ENCODE measurements at places on chromosomes 4 and X. TPM values are rescaled to one million over a fixed set of nuclear protein-coding genes. Genes with fewer than 3 reads are reported as not detected.

The ADH4 gene
- not detected for total RNA-seq

- no peak for DNase-seq
- H3K36me3 ChIP-seq = no peaks in the 10 kb centered on the region
- H3K27me3 ChIP-seq = no peaks in the 10 kb centered on the region
- H3K4me1 ChIP-seq = no peaks in the 10 kb centered on the region
Measured at GRCh38 chrX:153866302-153867019, 19.5 kb downstream of the L1CAM start.

DNA sequence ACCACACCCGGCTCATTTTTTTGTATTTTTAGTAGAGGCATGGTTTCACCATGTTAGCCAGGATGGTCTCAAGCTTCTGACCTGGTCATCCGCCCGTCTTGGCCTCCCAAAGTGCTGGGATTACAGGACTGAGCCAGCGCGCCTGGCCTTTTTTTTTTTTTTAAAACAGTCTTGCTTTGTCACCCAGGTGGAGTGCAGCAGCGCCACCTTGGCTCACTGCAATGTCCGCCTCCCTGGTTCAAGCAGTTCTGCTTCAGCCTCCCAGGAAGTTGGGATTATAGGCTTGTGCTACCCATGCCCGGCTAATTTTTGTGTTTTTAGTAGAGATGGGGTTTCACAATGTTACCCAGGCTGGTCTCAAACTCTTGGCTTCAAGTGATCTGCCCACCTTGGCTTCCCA is 28.9 kb downstream of the ZFX start:
- DNase-seq = no peak
- no peaks in the 10 kb centered on the region for H3K36me3 ChIP-seq
- H3K27me3 ChIP-seq = no peaks in the 10 kb centered on the region

The APELA gene
- total RNA-seq = 0.34 TPM

DNA sequence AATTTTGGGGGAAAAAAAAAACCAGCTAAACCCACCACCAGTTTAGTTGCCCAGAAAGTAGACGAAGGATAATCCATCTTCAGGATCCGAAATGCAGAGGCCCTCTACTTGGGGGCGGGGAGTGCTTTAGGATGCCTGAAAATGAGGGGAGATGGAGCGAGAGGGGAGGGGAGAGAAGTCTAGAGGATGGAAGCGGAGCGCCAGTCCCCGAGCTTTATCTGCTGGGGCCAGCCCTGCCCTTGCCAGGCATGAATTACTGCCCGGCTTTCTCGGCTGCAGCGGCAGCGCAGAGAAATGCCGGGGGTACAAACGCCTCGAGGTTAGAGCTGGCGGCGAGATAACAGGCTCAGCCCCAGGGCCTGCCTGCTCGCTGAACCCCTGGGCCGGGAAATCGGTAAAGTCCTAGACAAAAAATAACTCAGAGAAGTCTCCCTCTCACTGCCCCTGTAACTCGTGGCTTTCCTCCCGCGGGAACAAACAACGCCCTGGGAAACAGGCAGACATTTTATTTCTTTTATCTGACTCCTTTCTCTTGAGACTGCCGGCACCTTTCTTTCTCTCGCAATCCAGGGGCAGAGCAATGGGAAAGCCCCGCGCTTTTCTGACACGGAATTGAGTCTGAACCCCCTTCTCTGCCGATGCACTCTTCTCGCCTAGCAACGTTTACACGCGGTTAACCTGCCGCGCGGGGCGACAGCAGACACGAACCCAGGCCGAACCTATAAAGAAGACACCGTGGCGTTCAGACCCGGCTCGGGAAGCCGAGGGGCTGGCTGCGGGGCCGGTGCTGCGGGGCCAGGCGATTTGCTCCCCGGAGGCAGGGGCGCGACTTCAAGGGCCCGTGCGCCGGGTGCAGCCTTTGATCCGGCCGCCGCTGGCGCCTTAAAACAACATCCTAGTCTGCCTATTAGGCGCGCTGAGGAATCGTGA is 3.1 kb upstream of the MSX1 start:
- no peak overlapping the region for H3K27ac ChIP-seq
- peak overlapping the region; percentile 36 for H3K4me3 ChIP-seq
- H3K36me3 ChIP-seq = no peaks in the 10 kb centered on the region
- peaks cover 43% of the 10 kb centered on the region for H3K4me1 ChIP-seq

DNA sequence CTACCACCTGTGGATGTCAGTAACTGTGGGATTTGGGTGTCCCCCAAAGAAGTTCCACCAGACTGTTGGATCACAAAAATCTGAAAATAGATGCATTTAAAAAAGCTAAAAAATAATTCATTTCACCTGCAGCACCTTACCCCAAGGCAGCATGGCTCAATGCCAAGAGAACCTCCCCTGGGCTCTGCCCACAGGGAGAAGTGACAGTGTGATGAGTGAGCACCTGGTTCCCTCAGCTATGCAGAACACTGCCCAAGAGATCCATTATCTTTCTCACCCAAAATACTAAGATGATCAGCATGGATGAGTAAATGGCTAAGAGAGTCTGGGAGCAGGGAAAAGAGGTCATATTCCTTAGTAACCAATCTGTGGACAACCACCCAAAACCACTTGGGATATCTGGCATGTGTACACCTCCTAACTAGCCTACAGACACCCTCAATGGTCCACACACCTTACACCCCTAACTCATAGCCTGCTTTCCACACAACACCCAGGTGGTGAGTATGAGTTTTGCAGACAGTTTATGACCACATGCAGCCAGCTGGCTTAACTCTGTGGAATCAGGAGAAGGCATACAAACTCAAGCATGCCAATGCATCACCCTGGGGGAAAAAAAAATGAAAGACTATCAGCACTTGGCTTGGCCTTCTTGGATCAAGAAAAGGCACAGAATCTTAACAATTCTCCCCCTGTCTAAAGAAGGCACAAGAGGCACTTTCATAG is 416.5 kb upstream of the SMIM31 start:
- H3K27ac ChIP-seq = no peak overlapping the region
- H3K27me3 ChIP-seq = no peaks in the 10 kb centered on the region
- H3K4me3 ChIP-seq = no peak overlapping the region
- no peaks in the 10 kb centered on the region for H3K4me1 ChIP-seq
- H3K36me3 ChIP-seq = no peaks in the 10 kb centered on the region

DNA sequence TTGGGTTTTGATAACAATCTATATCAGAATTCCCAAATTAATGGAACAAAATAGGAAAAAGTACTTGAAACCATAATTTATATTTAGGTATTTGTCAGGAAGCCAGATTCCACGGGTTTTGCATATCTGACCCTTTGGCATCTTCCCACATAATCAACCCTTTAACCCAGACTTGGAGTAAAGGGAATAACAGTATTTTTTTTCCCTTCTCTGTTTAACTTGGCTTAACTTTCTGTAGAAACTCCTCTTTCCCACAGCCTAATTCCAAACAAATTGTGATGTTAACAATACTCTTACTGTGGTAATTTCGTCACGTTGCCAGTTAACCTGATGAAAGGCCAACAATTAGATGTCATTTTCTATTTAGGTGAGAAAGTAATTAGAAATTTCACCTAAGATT is 49.4 kb upstream of the GUCY1A1 start:
- no peaks in the 10 kb centered on the region for H3K4me1 ChIP-seq
- no peak overlapping the region for H3K4me3 ChIP-seq
- no peak for DNase-seq

The MTMR1 gene
- 23.9 TPM for total RNA-seq

GRCh38 chr4:101265816-101266172 is 81.5 kb downstream of the PPP3CA start:
- H3K4me1 ChIP-seq = no peaks in the 10 kb centered on the region
- no peaks in the 10 kb centered on the region for H3K36me3 ChIP-seq
- H3K27ac ChIP-seq = no peak overlapping the region
- DNase-seq = no peak

- H3K4me3 ChIP-seq = no peak overlapping the region
- H3K4me1 ChIP-seq = no peaks in the 10 kb centered on the region
- H3K36me3 ChIP-seq = no peaks in the 10 kb centered on the region
- H3K27me3 ChIP-seq = no peaks in the 10 kb centered on the region
Measured at GRCh38 chr4:8600266-8600665, 7.7 kb downstream of the CPZ start.

The VCX gene
- not detected for total RNA-seq

The MORC4 gene
- total RNA-seq = 13.5 TPM

The FHDC1 gene
- 25.4 TPM for total RNA-seq

- no peaks in the 10 kb centered on the region for H3K4me1 ChIP-seq
- no peak overlapping the region for H3K4me3 ChIP-seq
- no peaks in the 10 kb centered on the region for H3K27me3 ChIP-seq
- no peaks in the 10 kb centered on the region for H3K36me3 ChIP-seq
Measured at GRCh38 chr4:144614850-144615585, 30.9 kb upstream of the HHIP start.

DNA sequence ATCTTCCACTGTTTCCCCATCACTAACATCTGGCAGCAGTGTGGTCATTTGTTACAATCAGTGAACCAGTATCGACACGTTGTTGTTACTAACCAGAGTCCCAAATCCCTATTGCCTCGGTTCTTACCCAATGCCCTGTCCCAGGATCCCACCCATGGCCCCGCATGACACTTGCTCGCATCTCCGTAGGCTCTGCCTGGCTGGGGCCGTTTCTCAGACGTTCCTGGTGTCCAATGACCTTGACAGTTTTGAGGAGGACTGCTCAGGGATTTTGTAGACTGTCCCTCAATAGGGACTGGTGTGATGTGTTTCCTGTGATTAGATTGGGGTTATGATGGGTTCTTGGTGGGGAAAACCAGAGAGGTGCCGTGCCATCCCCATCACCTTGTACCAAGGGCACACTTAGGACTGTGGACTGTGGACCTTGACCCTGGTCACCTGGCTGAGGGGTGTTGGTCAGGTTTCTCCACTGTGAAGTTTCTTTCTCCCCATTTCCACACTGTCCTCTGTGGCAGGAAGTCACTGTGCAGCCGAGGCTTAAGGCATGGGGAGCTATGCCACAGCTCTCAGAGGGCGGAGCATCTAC is 108.4 kb downstream of the ADRA2C start:
- DNase-seq = peak; percentile 9
- peaks cover 12% of the 10 kb centered on the region for H3K4me1 ChIP-seq
- H3K27ac ChIP-seq = no peak overlapping the region
- no peak overlapping the region for H3K4me3 ChIP-seq
- no peaks in the 10 kb centered on the region for H3K36me3 ChIP-seq

GRCh38 chr4:88219099-88219498 is 60.7 kb upstream of the ABCG2 start:
- no peak for DNase-seq
- H3K4me1 ChIP-seq = no peaks in the 10 kb centered on the region
- H3K36me3 ChIP-seq = no peaks in the 10 kb centered on the region
- H3K27me3 ChIP-seq = no peaks in the 10 kb centered on the region
- H3K4me3 ChIP-seq = no peak overlapping the region
- no peak overlapping the region for H3K27ac ChIP-seq

- no peak for DNase-seq
- no peak overlapping the region for H3K4me3 ChIP-seq
- H3K36me3 ChIP-seq = no peaks in the 10 kb centered on the region
- H3K27ac ChIP-seq = no peak overlapping the region
- H3K27me3 ChIP-seq = no peaks in the 10 kb centered on the region
Measured at GRCh38 chrX:78331708-78332107, 4.3 kb upstream of the CYSLTR1 start.

GRCh38 chrX:6574762-6575161 is 39.8 kb upstream of the VCX3A start:
- H3K4me1 ChIP-seq = no peaks in the 10 kb centered on the region
- H3K4me3 ChIP-seq = no peak overlapping the region
- no peak for DNase-seq
- no peak overlapping the region for H3K27ac ChIP-seq

GRCh38 chr4:2630556-2631273 is 94.3 kb downstream of the FAM193A start:
- H3K4me3 ChIP-seq = no peak overlapping the region
- DNase-seq = no peak
- no peak overlapping the region for H3K27ac ChIP-seq
- peaks cover 5% of the 10 kb centered on the region for H3K36me3 ChIP-seq

DNA sequence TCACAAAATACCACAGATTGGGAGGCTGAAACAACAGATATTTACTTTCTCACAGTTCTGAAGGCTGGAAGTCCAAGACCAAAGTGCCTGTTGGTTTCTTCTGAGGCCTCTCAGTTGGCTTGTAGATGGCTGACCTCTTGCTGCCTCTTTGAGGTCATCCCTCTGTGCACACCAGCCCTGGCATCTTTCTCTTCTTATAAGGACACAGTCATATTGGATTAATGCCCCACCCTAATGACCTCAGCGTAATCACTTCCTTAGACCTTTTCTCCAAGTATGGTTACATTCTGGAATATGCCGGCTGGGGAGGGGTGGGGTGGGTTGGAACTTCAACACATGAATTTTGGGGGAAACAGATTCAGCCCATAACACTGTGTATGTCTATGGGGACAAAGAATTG is 116.2 kb upstream of the LNX1 start:
- H3K27me3 ChIP-seq = no peaks in the 10 kb centered on the region
- DNase-seq = no peak
- no peaks in the 10 kb centered on the region for H3K36me3 ChIP-seq
- no peak overlapping the region for H3K27ac ChIP-seq
- H3K4me1 ChIP-seq = peaks cover 39% of the 10 kb centered on the region

GRCh38 chr4:107349732-107350131 is 313.6 kb upstream of the DKK2 start:
- H3K27ac ChIP-seq = no peak overlapping the region
- H3K36me3 ChIP-seq = no peaks in the 10 kb centered on the region
- no peak overlapping the region for H3K4me3 ChIP-seq
- H3K4me1 ChIP-seq = no peaks in the 10 kb centered on the region
- no peaks in the 10 kb centered on the region for H3K27me3 ChIP-seq

The OCRL gene
- 18.3 TPM for total RNA-seq

GRCh38 chrX:154751203-154751668 is 359 bp upstream of the GAB3 start:
- no peaks in the 10 kb centered on the region for H3K4me1 ChIP-seq
- H3K27ac ChIP-seq = peak overlapping the region; percentile 91
- no peak for DNase-seq
- H3K36me3 ChIP-seq = no peaks in the 10 kb centered on the region

The WDFY3 gene
- 111 TPM for total RNA-seq

DNA sequence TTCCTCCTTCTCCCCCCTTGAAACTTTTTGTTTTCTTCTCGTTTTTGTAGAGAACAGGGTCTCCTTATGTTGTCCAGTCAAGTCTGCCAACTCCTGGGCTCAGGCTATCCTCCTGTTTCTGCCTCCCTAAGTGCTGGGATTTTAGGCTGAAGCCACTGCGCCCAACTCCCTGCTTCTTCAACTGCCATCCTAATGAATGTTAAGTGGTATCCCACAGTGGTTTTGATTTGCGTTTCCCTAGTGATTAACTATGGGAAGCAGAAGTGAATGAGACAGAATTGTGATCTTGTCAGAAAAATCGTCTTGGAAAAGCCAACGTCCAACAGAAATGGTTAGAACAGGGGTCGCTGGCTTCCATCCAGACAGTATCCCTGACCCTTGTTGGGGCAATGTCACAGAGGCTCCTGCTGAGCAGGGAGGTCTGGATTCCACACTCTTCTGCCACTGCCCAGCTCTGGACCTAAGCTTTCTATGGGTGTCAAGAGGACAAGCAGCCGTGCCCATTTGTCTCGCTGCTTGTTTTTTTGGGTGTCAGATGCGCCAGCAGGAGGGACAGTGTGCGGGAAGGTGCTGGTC is 869 bp upstream of the ADD1 start:
- H3K4me1 ChIP-seq = peaks cover 37% of the 10 kb centered on the region
- peak overlapping the region; percentile 82 for H3K4me3 ChIP-seq
- peak overlapping the region; percentile 96 for H3K27ac ChIP-seq
- H3K27me3 ChIP-seq = no peaks in the 10 kb centered on the region
- DNase-seq = no peak
- no peaks in the 10 kb centered on the region for H3K36me3 ChIP-seq

The SUPT20HL1 gene
- not detected for total RNA-seq

The ARMCX4 gene
- total RNA-seq = 11.2 TPM
